DMS79 treated with DMSO at 0.1 percent for 48 hours (cell line): ENCODE measurements at places on chromosomes 6 and 20.

GRCh38 chr20:460180-460579 is 2.2 kb downstream of the TBC1D20 start:
- no peak for DNase-seq

DNA sequence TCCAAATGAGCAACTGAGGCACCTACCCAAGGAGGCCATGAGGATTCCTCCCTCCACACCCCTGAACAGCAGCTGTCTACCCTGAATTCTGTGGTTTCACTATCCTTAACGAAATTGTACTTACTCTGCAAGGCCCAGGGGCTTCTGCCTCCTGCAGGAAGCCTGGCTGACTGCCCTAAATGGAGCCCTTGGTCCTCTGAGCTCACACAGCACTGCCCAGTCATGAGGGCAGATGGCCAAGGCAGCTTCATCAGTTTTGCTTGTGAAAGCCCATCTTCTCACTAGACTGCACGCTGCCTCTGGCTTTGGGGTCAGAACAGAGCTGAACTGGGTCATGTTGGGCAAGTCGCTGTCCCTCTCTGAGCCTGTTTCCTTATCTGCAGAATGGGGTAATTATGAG is 26.4 kb upstream of the SIRPA start:
- no peak for DNase-seq

- DNase-seq, result no peak
These were observed 67.5 kb upstream of the PBOV1 start for GRCh38 chr6:138285800-138286199.

GRCh38 chr6:73325656-73326055 is 28.4 kb downstream of the DPPA5 start:
- no peak for DNase-seq

- DNase-seq, result no peak
These were observed 87.6 kb downstream of the KCNQ5 start for GRCh38 chr6:72709431-72709830.

DNA sequence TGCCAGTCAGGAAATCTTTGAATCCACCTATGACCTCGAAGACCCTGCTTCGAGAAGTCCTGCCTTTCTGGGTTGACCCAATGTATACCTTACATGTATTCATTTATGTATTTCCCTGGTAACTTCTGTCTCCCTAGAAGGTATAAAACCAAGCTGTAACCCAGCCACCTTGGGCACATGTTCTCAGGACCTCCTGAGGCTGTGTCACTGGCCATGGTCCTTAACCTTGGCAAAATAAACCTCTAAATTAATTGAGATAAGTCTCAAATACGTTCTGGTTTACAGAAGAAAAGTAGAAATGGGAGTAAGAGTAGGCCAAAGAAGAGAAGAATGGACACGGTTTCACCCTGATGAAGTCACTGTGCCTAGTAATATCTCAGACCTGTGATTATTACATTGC is 30.0 kb upstream of the PPP1R3G start:
- no peak for DNase-seq

DNA sequence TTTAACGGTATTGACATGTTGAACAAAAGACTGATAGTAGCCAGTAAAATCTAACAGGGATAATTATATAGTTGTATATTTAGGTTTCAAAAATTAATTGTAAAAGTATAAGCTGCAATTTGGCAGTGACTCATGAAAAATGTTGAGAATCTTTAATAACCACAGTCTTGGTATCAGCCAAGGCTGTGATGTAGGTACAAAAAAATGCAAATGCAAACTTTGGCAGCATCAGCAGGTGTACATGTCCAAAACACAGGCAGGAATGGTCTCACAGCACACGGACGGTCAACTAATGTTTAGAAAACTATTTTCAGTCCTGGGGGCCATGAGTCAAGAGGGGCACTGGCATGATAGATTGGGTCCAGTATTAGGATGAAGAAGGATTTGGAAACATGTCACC is 58.5 kb upstream of the BEND3 start:
- DNase-seq, result no peak

DNA sequence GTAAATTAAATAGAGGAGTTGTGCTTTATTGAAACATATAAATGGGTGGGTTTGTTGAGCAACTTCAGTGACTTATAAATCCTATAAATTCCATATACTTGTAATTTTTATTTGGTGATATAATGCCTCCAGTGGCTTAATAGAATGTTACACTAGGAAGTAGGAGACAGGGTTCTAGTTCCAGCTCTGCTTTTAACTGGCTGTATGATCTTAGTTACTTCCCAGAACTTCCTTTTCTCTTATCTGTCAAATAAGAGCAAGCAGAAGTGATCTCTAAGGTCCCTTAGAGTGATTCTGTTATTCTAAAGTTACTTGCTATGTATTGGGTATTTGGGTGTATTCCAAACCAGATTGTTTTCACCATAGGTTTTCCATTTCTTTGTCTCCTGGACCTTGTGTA is 10.2 kb downstream of the ZSCAN23 start:
- no peak for DNase-seq

DNA sequence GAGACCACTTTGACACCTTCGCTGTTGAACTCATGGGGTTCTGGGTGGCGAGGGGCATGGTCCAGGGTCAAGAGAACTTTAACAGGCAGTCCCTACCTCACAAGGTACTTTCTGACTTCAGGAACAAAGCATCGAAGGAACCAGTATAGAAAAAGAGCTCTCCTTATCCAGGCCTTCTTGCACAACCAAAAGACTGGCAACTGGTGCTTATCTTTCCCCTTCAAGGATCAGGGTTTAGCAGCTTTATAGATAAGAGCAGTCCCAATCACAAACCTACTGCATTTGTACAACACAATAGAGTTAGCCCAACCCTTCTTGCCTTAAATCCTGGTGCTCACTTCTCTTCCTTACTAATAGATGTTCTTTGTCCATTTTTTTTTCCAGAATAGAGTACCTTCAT is 116.3 kb downstream of the SNX5 start:
- no peak for DNase-seq

GRCh38 chr20:7703996-7704395 is 236.3 kb downstream of the HAO1 start:
- no peak for DNase-seq

- DNase-seq, result no peak
These were observed 545.4 kb downstream of the EYS start for GRCh38 chr6:65161661-65162060.

- no peak for DNase-seq
These were observed 318.2 kb downstream of the ZFAND3 start for GRCh38 chr6:38137608-38138265.

GRCh38 chr6:34319471-34319885 is 70.7 kb upstream of the SMIM29 start:
- no peak for DNase-seq

GRCh38 chr6:32196682-32197616 is 4.5 kb upstream of the GPSM3 start:
- DNase-seq, result no peak

DNA sequence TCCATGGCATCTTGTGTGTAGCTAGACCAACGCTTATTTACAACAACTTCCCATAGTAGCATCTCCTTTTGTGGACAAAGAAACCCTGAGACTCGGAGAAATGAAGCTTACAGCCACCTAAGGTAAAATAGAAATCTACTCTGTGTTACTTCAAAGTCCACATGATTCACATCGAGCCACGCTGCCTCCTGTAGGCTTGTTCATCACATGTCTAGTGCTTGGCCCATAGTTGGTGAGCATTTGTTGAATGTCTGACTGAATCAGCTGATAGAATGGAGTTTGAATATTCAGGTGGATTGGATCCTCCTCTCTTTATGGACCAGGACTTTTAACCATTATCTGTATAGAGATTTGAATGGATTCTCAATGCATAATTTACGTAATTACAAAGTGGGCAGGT is 130.7 kb downstream of the CCDC170 start:
- DNase-seq, result no peak

- peak; percentile 2 for DNase-seq
These were observed 397 bp downstream of the PEDS1 start for GRCh38 chr20:50153153-50153499.

- DNase-seq, result no peak
These were observed 6.3 kb downstream of the TNFAIP3 start for GRCh38 chr6:137873273-137873762.

DNA sequence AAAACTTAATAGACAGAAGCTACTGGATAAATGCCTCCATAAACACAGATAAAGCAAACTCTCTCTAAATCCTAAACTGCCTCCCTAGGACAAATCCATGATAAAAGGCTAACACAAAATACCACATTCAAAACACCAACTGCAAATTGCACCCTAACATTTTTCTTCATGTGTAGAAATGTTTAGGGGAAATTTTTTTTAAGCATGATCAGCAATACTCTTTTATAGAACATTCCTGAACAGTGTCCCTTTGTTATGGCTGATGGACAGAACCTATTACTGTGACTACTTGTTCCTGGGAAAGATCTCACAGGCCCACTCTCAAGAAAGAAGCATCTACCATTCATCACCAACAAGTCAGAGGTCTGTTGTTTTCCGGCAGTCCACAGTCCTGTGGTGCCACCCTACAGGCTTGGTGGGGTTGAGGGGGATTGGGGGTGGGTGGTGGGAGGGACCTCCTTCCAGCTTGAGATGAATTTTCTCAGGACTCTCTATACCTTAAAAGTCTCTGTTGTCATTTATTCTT is 64.5 kb downstream of the DTNBP1 start:
- no peak for DNase-seq

GRCh38 chr20:59207742-59208357 is 44.2 kb downstream of the ZNF831 start:
- DNase-seq, result peak; percentile 47

DNA sequence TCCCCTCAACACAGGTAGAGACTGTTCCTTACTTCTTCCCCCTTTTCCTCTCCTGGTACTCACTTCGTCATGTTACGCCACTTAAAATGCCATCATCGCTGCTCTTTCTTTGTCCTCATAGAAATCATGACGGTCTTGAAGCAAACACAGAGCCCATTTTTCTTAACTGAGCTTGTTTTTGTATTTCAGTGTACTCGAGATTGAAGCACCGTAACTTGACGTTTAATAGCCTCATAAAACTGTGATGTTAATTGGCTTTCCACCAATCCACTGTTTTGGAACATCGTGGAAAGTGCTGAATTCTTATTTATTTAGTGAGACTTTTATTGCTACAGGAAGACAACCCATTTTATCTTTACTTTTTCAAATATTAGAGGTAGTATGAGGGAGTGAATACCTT is 38.7 kb downstream of the DUSP22 start:
- DNase-seq, result no peak

DNA sequence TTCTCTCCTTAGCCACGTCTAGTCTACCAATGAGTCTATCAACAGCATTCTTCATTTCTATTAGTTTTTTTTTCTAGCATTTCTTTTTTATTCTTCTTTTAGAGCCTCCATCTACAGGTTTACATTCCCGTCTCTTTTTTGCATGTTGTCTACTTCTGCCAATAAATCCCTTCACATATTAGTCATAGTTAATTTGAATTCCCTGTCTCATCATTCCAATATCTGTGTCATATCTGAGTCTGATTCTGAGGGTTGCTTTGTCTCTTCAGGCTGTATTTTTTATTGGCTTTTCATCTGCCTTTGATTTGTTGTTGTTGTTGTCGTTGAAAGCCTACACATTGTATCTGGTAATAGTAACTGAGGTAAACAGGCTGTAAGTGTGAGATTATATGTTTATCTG is 104.6 kb downstream of the HMGCLL1 start:
- no peak for DNase-seq

DNA sequence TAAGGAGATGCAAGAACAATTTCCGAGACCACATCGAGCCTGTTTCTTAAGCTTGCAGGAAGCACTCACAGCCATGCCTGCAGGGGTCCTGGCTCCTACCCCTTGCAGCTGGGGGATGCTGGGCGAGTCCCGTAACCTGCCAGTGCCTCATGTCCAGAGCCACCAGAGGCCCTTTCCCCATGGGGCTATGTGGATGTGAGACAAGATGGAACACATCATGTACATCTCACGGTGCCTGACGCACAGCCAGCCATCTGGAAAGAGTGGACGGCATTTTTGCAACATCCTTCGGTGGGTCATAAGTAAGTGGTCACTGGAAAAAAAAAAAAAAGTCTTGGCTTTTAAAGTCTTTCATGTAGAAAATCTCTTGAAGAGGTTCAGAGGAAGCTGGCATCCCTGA is 72.8 kb downstream of the CDH4 start:
- no peak for DNase-seq

DNA sequence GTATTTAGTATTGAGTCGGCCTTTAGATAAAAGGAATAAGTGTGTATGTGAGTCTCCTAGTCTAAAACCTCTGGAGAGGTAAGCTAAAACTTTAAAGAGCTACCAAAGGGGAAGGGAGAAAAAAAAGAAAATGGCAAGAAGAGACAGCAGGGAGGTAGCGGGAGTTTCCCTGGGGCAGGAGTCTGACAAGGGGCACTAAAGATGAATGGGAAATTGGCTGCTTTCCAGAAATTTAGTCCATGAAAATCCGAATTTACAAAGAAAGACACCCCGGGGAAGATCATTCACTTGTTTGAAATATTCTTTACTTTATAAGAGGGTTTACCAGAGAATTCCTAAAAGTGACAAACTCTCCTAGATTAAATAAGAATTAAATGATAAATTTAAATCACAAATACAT is 19.3 kb downstream of the RMND1 start:
- DNase-seq, result no peak

- no peak for DNase-seq
These were observed 2.1 kb downstream of the KHDRBS2 start for GRCh38 chr6:62283796-62284411.

GRCh38 chr20:62039738-62040137 is 25.9 kb downstream of the TAF4 start:
- no peak for DNase-seq

GRCh38 chr6:92723390-92723931 is 695.9 kb downstream of the EPHA7 start:
- no peak for DNase-seq
